Lung (tissue), 17 donors: ENCODE measurements at places on chromosomes 3 and 15. TPM values are rescaled to one million over a fixed set of nuclear protein-coding genes. Genes with fewer than 3 reads are reported as not detected.

Gene PPP1R14D
- not detected for total RNA-seq

Gene LMCD1
- total RNA-seq, result 95.7 TPM

Gene PLSCR4
- 95.2 TPM for total RNA-seq

Gene CD276
- 71.1 TPM for total RNA-seq

Gene ZBBX
- 22.8 TPM for total RNA-seq

Gene AMT
- total RNA-seq, result 12.4 TPM

DNA sequence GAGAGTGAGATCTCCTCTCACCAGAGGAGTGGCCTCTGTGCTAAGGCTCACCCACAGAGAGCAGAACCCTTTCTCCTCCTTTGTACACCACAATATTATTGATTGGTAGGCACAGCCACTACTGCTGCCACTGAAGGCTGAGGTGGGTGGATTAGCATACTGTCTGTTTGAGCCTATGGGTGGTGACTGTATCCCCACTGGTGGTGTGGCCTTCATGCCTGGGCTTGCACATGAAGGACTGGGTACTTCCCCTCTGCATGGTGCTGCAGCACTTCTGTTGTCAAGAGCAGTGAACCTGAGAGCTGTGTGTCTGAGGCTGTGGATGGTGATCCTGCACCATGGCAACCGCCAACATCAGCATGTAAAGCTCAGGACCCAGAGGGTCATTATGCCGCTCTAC, 35.7 kb upstream of the NECTIN3 start:
- no peak for DNase-seq
- no peaks in the 10 kb centered on the region for H3K4me1 ChIP-seq
- no peaks in the 10 kb centered on the region for H3K27me3 ChIP-seq
- H3K36me3 ChIP-seq, result no peaks in the 10 kb centered on the region
- no peak overlapping the region for H3K27ac ChIP-seq
- H3K4me3 ChIP-seq, result no peak overlapping the region

DNA sequence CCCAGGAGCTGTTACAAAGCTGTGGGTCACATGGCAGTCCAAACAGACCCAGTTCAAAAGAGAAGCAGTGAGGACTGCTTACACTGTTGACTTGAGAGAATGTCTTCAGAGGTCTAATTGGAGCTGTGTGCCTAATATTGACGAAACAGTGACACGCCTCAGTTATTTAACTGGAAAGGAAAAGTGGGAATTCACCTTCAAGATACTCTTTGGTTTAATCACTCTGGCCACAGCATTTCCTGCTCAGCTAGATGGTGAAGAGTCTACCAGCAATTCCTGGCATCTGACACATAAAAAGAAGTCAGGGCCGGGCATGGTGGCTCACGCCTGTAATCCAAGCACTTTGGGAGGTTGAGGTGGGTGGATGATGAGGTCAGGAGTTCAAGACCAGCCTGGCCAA, 326.4 kb downstream of the SV2B start:
- no peaks in the 10 kb centered on the region for H3K27me3 ChIP-seq
- no peaks in the 10 kb centered on the region for H3K4me1 ChIP-seq
- no peak overlapping the region for H3K27ac ChIP-seq
- H3K36me3 ChIP-seq, result no peaks in the 10 kb centered on the region
- no peak overlapping the region for H3K4me3 ChIP-seq

GRCh38 chr3:37074178-37074577, 80.9 kb downstream of the MLH1 start:
- no peak for DNase-seq
- no peaks in the 10 kb centered on the region for H3K27me3 ChIP-seq
- peaks cover 12% of the 10 kb centered on the region for H3K36me3 ChIP-seq
- no peaks in the 10 kb centered on the region for H3K4me1 ChIP-seq

DNA sequence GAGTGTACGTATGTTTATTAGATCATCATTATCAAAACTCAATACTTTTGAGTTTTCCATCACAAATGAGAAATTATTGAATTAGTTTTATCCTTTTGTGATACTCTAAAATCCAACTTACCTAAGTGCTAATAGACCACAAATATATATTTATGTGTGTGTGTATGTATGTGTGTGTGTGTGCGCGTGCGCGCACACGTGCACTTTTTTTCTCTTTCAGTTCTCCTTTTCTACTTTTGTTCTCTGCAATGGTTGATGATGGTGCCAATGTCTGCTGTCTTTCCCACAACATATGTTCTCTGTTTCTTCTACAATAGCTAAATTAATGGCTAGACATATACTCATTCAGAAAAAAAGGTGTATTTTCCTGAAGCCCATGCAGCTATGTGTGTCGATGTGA, 571.6 kb upstream of the ARPP21 start:
- DNase-seq, result no peak
- no peak overlapping the region for H3K27ac ChIP-seq
- H3K36me3 ChIP-seq, result no peaks in the 10 kb centered on the region
- no peak overlapping the region for H3K4me3 ChIP-seq

DNA sequence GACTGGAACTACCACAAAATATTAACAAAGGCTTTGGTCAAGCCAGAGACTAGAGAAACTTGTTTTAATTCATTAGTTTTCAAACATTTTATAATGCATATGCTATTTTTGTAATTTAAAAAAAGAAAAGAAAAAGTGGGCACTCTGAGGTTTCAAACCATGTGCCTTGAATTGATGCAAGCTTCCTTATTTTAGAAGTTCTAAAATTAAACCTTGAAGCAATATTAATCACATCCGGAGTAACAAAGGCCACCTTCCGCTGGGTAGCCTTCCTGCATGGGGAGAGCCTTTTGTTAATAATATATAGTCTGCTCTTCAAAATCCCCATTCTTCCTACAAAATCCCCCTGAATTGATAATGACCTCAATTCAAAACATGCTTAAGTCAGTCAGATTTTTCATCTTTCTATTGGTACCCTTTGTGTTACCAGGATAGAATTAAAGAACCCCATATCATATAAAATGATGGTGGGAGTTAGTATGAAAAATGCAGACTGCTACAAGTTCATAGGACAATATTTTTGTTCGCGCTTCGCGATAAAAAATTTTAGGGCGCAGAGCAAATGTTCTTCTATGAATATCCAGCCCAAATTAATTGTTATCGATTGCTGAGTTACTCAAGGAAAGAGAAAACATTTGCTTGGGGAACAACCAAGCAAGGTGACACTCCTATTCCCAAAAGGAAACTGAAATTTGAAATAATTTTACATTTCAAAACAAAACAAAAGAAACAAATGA, 30.6 kb downstream of the LDHAL6B start:
- H3K4me1 ChIP-seq, result peaks cover 17% of the 10 kb centered on the region
- no peak overlapping the region for H3K4me3 ChIP-seq
- no peak for DNase-seq
- H3K36me3 ChIP-seq, result no peaks in the 10 kb centered on the region

DNA sequence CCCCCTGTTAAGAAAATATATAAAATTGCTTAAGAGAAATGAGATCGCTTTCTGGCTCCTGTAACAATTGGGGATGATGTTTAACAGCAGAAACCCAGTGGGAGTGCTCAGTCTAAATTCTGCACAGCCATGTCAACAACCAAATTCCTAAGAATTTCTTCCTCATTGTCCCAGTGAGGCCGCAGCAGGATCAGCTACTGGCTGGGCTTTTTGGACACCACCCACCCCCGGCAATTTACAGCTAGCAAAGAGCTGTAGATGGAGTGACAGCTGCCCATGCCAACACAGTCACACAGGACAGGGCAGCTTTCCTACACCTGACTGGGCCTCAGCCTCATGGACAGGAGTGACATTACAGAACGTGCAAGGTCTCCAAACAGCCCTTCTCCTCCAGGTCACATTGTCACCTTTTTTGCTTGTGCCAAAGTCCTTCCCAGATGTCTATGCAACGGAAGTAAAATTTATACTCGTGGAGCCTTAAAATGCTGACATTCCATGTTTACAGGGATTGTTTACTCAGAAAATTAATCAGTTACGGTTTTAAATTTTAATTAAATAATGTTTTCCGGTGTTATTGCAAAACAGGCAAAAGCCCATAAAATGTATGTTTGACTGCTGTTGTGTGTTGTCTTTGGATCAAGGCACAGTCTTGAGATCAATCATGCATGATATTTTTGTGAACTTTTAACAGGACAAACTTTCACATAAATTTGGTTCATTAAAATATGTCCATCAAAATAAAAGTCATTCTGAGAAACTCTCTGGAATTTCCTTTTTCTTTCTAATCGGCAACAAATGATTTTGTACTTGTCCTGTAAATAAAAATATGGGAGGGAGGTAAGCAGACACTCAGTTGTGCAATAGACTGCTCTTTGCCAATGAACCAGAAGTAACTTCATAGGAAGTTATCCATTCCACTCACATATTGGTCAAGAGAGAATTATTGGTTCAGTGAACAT, 943.2 kb downstream of the MCTP2 start:
- DNase-seq, result peak; percentile 21
- H3K4me3 ChIP-seq, result no peak overlapping the region
- peaks cover 20% of the 10 kb centered on the region for H3K4me1 ChIP-seq
- no peaks in the 10 kb centered on the region for H3K27me3 ChIP-seq
- H3K27ac ChIP-seq, result no peak overlapping the region

DNA sequence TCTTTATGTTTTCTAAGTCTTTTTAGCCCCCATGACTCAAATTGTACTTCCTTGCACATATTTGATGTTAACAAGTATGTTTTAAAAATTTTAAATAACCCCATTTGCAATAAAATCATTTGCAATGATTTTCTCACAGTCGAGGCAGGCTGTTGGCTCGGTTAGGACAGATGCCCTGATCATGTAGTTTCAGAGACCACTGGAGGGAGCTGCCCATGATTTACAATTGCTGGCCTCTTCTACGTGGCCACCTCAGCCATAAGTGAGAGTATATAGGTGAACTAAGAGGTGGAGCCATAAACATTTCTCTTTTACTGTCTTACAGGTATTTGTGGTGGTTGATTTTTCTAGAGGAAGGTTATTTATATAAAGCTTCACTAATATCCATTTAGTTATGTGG, 1.7 kb downstream of the DTWD1 start:
- no peaks in the 10 kb centered on the region for H3K27me3 ChIP-seq
- H3K27ac ChIP-seq, result no peak overlapping the region
- H3K4me3 ChIP-seq, result no peak overlapping the region
